ENCODE measurements at places on chromosomes 5 and 9.
A peak's percentile ranks its signal among the peaks of the same experiment; 100 is the strongest.

- DNase-seq: no peak
Measured at GRCh38 chr9:4098031-4098430, 201.8 kb downstream of the GLIS3 start.

DNA sequence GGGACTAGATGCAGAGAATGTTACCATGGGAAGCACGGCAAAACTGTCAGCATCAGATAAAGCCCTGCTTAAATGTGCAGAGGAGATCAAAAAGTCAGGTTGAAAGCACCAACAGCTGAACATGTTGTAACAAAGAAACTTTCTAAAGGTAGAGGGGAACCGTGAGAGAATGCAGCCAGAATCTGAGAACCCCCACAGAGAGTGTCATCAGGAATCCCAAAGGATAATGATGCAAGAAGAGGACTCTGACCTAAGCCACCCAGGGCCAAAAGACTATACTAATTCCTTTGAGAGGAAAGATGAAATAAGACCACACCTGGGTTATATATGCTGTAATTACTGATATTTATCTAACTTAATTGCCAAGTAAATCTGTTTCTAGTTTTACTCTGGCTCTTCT lies 116.6 kb downstream of the PCSK1 start:
- no peak for DNase-seq

DNA sequence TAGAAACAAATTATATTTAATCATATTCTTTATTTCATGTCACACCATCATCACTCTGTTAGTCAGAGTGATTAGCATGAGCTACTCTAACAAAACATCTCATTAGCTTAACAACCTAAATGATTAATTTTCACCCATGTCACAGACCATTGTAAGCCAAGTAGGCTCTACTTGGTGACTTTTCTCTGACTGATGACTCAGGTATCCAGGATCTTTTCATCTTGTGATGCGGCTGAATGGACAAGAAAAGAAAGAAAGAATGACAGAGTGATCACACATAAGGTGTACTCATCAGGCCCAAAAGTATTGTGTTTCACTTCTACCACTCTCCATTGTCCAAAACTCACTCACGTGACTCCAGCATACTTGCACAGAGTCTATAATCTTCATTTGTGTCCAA lies 299.3 kb downstream of the ANXA1 start:
- no peak for DNase-seq

GRCh38 chr9:14538526-14538925 lies 154.7 kb downstream of the ZDHHC21 start:
- no peak for DNase-seq

DNA sequence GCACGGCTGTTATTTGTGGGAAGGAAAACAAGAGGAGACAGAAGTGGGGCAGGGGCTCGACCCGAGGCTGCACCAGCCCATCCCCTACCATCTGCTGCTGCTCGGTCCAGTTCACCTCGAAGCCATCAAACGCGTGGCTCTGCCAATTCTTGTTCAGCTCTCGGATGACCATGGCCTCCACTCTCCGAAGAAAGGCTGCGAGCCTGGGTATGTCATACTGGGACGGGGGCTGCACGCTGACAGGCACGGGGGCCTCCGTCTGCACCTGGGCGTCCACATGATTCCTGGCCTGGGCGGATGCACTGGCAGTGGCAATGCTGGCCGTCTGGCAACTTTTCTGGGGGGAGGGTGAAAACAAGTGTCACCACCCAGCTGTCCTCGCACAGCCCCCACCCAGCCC lies 16.0 kb downstream of the DYNC2I2 start:
- DNase-seq: no peak

GRCh38 chr9:129712634-129713401 lies 40.0 kb downstream of the PTGES start:
- peak; percentile 43 for DNase-seq

- no peak for DNase-seq
Measured at GRCh38 chr9:133260334-133261102, 14.5 kb downstream of the ABO start.

- DNase-seq: no peak
Measured at GRCh38 chr9:20199111-20199510, 410.3 kb upstream of the SLC24A2 start.

- DNase-seq: peak; percentile 75
Measured at GRCh38 chr9:18863791-18864190, 169.2 kb downstream of the SAXO1 start.

- DNase-seq: no peak
Measured at GRCh38 chr9:23590276-23591000, 235.6 kb downstream of the ELAVL2 start.

- no peak for DNase-seq
Measured at GRCh38 chr5:79022771-79023170, 37.7 kb upstream of the ARSB start.

GRCh38 chr9:77871483-77871882 lies 160.1 kb downstream of the GNAQ start:
- DNase-seq: no peak

DNA sequence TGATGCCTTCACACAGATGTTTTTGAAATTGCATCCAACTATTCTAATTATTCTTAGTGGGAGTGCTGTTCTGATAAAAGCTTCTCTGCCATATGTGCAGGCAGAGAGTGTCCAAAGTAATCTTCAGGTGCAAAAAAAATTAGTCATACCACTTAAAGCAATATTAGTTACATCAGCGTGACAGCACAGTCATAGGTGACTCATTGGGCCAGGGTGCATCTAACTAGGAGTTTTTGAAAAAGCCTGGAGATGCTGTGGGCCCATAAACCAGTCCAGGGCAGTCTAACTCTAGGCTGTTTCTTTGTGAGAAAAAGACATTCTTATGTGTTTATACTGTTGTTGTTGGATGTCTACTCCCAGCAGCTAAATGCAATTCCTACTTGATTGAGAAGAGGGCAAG lies 33.0 kb upstream of the C6 start:
- no peak for DNase-seq

DNA sequence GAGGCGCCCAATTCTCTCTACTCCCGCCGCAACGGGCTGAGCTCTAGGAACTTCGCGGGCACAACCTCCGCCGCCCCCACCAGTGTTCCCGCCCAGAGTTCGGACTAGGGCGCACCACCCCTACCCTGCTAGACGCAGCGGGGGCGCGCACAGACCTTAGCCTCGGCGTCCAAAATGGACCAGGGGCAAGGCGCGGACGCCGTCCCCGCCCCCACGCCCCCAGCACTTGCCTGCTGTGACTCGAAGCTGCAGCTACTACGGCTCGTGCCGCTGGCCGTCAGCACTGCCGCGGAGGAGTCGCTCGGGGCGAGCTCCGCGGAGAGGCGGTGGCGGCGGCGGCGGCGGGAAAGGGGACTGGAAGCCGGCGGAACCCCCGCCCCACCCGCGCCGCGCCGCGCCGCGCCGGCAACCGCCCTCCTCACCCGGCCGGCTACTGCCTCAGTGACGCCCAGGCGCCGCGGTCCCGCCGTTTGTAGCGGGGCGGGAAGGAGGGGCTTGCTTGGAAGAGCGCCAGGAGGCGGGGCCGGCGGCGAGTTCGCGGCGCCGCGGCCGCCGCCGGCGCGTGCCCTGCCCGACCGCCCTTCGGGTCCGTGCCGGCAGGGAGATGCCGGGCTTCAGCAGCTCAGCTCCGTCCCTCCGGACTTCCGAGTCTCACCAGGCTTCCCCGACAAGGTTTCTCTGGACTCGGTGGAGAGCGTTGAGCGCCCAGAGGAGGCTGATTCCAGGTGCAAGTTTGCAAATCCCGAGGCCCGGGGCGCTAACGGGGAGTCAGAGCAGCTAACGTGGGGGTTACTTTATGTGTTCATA lies 4.5 kb downstream of the ELAVL2 start:
- peak; percentile 27 for DNase-seq

- no peak for DNase-seq
Measured at GRCh38 chr9:30075451-30076199, 2308.8 kb upstream of the ACO1 start.

- peak; percentile 77 for DNase-seq
Measured at GRCh38 chr9:35903049-35903448, 3.0 kb upstream of the HRCT1 start.

DNA sequence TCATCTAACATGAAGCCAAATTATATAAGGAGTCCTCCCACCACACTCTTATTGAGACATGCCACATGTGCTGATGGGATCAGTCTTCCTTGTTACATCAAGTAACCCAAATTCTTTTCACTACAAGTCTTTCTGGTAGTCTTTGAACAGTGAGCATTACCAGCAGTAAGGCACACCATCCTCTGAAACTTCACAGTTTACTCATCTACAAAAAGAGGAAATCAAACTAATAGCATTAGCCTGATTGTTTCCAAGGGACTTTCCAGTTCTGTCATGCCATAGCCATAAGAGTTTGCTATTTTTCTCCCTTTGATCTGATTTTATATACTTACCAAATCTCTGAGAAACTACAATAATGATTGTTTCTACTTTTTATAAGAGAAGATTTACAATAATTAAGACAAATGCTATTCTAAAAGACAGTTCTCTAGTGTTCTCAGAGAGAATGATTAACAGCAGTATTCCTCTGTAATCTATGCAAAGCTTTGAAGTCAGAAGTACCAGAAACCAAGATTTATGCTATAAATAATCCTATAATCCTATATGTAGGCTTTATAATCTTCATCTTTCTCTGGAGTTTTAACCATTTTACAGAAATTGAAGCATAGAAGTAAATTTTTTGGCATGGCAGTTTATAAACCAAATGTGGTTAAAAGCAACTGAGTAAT lies 166.2 kb upstream of the ACO1 start:
- no peak for DNase-seq

- DNase-seq: no peak
Measured at GRCh38 chr5:76050134-76050533, 33.0 kb upstream of the SV2C start.

DNA sequence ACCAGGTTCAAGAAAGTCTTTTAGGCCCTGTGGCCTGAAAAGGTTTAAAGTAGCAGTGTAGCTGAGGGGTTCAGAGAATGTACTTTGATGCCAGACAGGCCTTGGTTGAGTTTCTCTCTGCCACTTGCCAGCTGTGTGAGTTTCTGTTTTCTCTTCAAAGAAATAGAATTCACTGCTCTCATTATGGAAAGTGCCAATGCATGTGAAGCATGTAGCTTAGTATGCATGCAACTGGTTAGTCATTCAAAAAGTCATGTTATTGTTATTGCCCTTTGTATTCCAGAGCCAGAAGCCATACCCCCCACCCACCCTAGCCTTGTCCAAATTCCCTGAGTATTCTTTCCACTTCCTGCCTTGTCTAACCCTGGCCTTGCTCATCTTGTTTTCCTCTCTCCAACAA lies 101.7 kb downstream of the ADRB2 start:
- DNase-seq: no peak

DNA sequence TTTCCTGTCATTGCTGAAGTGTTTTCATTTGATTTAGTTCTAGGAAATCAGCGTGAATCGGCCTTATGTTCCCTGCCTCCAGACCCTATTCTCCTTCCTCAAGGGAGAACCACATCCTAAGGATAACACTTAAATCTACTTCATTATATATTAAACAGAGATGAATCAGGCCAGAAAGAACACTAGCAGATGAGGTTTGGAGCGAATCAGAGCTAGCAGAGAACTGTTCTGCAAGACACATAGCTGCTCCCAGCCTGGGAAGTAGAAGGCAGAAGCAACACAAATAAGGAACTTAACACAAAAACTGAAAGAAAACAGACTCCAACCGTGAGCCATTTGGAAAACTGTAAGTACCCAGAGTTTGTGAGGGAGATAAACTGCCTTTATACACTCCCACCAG lies 718.2 kb downstream of the SEMA5A start:
- no peak for DNase-seq

DNA sequence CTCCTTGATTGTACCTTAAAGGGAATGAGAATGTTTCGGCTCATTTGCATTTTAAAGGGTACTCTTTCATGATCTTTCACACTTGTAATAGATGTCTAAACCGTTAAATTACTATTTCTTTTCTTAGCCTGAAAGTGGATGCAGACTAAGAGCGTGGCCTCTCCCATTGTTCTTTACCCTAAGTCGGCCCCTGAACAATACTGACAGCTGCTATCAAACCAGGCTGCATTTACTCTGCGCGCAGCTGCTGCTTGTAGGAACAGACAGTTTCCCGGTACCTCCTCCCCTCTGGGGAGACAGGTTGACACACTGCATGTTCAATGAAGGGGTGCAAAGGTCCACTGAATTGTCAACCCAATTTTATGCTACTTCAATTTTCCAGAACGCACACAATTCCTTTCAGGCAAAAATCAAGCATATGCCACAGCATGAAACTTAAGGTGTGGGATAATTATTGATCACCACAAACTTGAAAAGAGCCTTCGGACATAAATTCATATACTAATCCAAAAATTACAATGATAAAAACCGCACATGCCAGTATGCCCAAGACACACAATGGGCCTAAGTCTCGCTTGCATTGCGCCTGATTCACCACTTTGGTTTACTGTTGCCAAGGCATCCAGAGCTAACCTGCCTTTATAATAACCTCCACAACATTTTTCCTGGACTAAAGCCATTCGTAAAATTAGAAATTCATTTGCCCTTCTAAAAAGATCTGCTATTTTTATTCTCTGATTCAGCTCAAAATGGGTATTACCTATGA lies 39.7 kb downstream of the TLE1 start:
- no peak for DNase-seq

DNA sequence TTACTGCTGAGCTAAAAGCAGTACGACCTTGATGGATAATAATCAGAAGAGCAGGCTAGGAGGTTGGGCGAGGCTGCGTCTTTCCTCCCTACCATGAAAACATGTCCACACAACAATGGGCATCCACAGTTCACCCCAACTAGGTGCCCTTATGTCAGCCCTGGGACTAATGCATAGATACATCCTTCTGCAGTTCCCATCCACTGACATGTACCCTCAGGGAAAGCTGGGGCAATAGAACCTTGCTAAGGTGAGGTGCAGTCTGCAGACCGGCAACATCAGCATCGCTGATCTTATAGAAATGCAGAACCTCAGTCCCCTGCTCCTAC lies 697 bp upstream of the PRUNE2 start:
- DNase-seq: no peak

- DNase-seq: peak; percentile 35
Measured at GRCh38 chr9:123508048-123508447, 152.1 kb downstream of the CRB2 start.

- no peak for DNase-seq
Measured at GRCh38 chr9:136036050-136036449, 59.0 kb downstream of the NACC2 start.
